NCI-H774 (cell line): ENCODE measurements at places on chromosomes 2 and 18.
A peak's percentile ranks its signal among the peaks of the same experiment; 100 is the strongest.

DNA sequence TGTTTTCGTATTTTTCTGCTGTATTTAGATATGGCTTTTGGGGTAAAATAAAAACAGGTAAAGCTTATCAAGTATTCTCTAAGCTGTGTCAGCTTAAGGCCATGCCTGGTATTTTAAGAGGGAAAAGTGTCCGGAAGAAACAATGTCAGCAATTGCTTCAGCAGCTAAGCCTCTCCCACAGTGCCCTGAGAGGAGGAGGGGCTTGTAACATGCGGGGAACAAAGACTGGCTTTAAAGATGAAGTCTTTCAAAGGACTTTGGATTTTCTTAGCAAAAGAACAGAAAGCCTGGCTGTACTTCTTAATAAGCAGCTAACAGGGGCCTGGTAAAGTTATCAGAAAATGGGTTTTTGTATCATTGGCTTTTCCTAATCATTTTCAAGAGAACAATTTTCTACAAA is 102.8 kb downstream of the PXDN start:
- no peak for DNase-seq

GRCh38 chr2:212532087-212532486 is 6.5 kb downstream of the ERBB4 start:
- no peak for DNase-seq

DNA sequence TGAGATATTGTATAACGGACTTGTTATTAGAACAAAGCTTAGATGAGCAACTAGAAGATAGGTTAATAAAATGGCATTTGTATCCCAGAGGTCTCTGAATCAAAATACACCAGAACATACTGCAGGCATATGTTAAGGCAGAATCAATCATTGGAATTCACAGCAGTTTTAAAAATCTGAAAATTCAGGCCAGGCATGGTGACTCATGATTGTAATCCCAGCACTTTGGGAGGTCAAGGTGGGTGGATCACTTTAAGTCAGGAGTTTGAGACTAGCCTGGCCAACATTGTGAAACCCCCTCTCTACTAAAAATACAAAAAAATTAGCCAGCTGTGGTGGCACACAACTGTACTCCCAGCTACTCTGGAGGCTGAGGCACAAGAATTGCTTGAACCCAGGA is 405.2 kb downstream of the ZEB2 start:
- no peak for DNase-seq

DNA sequence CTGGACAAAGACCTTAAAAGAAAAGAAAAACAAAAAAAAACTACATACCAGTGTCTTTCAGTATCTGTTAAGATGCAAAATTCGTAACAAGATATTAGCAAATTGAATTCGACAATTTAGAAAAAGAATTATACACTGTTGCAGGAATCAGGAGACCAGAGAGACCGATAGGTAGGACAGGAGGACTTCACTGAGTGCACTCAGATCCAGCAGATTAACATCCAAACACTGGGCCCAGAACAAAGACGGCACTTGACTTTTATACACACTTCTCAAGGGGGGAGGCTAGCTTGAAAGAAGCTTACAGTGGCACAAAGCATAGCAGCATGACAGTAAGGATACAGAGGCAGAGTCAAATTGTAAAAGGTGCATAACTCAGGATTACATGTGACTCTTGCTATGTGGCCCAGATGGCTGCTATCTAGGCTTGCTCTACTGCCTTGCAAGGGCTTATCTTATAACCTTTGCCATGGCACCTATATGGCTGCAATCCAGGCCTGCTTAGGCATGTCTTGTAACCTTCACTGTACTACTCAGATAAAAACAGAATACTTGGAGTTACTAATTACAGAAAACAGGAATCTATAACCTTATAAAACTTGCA is 507.3 kb upstream of the LRRTM4 start:
- no peak for DNase-seq

DNA sequence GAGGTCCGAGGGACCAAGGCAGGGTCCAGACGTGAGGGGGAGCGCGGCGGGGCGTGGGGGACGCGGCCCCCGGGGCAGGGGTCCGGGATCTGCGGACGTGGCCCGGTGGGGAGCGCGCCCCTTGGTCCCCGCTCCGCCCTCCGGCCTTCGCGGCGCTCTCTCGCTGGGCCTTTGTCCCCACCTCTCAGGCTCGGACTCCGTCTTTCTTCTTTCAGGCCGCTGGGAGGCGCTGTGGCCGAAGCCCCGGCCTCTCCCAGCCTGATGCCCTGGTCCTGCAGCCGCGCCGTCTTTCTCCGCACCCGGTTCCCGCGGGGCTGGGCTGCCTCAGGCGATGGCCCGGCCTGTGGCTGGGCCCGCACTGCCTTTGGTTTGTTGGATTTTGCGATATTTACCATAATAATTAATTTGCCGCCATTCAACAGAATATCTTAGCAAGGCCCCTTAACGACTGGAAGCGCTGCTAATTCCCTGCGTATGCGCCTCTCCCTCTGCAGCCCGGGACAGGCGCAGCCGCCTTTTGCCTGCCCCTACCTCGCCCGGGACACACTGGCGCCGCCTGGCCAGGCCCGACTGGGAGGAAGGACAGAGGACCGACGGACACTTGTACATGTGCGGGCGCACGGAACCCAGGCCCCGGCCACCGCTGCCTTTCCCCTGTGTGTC is 10.8 kb downstream of the SIX3 start:
- DNase-seq, result peak; percentile 81

- no peak for DNase-seq
These were observed 252.1 kb upstream of the NT5C1B start for GRCh38 chr2:18841248-18842150.

- DNase-seq, result no peak
These were observed 113.9 kb downstream of the USP34 start for GRCh38 chr2:61356958-61357350.
